Inflammatory macrophage treated with lipopolysaccharide for 4 hours (primary cell): ENCODE measurements at places on chromosomes 3 and 15.
A peak's percentile ranks its signal among the peaks of the same experiment; 100 is the strongest.

GRCh38 chr3:115194476-115194875 is 47.4 kb upstream of the ZBTB20 start:
- DNase-seq = no peak

DNA sequence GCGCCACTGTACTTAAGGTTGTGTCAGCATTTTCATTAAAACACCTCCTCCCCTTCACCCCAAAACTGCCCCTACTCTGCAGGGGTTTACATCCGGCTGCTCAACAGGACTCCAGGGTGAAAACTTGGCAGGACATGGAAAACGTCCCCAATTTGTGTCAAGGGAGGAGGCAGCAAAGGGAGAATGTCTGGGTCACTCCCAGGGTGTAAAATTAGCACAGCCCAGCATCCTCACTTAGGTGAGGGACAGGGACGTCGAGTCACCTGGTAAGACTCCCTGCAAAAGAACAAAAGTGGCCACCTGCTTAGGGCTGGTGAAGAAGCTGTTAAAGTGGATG is 532.3 kb downstream of the FOXP1 start:
- no peak for DNase-seq

DNA sequence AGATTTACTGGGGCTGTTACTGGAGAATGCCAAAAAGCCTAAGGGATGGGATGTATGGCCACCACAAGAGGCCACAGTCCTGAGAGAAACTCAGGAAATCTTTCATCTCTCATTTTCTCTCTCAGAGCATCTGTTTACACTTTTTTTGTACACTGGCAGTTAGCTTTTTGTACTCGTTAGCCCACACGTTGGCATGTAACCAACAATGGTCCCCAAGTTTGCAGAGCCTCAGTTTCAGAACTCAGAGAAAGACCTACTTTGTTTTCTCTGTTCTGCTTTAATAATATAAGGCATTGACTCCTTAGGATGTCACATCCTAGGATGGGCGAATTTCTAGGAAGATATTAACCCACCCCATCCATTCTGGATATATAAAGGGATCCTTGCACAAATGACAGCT is 183.5 kb downstream of the SUCNR1 start:
- DNase-seq = no peak

DNA sequence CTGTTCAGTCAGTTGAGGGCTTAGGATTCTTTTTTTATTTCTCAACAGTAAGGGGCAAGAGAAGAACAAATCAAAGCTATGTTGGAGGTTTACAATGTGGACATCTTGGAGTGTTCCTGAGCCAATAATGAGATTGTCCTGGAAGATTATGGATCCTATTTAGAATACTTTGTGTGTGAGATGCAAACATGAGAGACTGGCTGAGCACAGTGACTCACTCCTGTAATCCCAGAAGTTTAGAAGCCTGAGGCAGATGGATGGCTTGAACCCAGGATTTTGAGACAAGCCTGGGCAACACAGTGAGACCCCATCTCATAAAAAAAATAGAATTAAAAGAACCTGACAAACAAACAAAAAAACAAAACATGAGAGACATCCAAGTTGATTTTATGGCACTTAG is 351.6 kb downstream of the GAP43 start:
- DNase-seq = no peak

GRCh38 chr3:72042397-72043203 is 257.7 kb upstream of the PROK2 start:
- DNase-seq = peak; percentile 57

DNA sequence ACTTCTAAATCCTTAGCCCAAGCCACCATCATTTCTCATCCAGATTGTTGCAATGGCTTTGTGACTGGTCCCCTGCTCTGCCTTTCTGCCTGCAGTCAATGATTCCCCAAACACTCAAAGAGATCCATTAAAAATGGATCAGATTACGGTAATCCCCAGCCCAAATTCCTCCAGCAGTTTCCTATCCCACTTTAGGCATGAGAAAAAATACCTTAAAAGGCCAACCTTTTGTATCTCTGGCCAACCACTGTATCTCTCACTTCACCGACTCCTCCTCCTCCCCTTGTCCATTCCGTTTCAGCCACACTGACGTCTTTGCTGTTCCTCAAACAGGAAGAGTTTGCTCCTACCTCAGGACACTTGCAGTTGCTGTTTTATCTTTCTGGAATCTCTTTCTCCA is 20.9 kb upstream of the IL1RAP start:
- no peak for DNase-seq

DNA sequence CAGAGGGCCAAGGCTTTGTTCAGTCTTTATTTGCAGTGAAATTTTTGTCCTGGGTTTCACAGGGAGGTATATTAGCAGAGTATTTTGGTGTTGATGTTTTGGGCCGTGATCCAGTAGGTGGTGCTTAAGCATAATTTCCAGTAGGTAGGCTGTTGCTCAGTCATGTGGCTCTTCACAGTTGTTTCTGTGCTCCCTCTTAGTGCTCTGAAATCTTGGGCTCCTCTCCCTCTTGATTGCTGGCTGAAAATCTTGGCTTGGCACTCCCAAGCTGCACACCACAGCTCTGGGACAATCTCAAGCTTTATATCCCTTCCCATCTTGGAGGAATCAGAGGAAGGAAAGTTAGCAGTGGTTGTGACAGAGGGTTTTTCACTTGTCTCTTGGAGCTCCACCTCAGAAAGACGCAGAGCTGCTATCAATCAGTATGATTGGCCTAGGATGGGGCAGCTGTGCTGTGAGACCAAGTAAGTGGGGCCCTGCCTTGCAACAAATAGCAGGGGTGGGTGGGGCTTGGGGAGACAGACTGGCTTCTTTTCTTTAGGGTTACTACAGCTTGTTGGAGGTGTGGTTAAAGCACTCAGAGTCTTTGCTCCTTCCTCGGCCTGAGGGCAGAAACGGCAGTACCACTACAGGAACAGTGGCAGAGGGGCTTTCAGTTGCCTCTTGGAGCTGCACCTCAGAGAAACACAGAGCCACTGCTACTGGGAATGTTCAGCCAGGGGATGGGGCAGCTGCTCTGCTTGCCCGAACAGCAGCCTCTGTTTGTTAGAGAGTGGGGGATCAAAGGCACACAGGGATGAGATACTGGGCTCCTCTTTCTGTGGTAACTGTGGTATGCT is 627.0 kb downstream of the SI start:
- DNase-seq = no peak

DNA sequence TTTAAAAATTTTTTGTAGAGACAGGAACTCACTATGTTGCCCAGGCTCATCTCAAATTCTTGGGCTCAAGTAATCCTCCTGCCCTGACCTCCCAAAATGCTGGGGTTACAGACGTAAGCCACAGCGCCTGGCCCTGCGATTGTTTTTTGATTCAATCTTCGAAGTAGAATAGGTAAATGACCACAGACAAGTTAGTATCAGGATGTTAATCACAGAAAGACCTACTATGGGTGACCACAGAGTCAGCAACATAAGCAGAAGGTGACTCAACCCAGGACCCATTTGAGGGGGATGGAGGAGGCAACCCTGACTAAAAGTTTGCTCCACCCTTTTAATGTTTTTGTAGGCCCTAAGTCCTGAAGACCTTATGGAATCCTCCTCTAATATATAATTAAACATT is 10.0 kb upstream of the USP3 start:
- DNase-seq = no peak

GRCh38 chr3:59549962-59550361 is 500.1 kb upstream of the CFAP20DC start:
- no peak for DNase-seq
